ENCODE measurements at places on chromosomes 3 and 15.

GRCh38 chr3:171833789-171834460, 9.2 kb upstream of the TMEM212 start:
- no peak for DNase-seq

GRCh38 chr3:128488636-128488990, 4.4 kb downstream of the GATA2 start:
- no peak for DNase-seq

DNA sequence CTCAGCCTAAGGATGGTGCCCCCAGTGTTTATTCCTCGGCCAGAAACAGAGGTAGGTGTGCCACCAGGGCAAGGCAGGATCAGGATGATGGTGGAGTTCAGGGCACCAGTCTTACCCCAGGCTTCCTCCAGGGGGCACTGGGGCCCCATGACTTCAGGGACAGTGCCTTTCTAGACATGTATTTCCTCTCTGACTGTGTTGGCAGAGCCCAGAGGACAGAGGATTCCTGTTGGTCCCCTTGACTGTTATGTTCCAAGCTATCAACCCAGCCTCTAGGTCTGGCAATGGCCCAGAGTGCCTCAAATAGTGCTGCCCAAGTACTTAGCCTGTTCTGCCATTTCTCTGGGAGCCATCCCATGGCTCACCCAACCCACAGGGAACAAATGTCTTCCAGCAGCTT, 2.8 kb downstream of the HEMK1 start:
- DNase-seq: peak; percentile 72

DNA sequence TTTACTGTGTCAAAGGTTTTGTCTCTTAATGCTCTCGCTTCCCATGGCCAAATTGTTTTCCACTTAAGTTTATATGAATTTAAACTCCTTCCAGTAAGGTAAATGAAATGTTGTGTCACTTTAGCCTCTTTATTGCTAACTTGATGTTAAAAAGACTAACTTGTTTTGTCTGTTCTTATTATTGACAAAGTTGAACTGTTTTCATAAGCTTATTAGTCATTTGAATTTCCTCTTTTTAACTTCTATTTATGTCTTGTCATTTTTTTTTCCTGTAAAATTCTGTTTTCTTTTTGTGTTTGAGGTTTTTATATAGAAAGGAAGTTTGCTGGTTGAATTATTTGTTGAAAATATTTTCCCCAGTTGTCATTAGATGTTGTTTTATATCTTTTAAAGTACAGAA, 25.8 kb downstream of the FAM98B start:
- no peak for DNase-seq

DNA sequence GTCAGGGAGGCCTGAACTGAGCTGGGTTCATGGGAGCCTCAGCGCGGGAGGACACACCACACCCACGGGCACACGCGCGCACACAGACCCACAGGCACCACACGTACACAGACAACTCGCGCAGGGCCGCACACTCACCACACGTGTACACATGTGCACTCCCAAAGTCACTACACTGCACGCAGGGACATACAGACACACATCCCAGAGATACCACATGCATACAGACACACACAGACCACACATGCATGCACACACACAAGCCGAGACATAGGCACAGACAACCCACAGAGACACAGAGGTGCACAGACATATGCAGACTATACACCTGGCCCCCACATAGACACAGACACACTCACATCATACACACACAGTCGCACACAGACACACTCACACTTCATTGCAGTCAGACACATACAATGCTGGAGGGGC, 1.1 kb upstream of the MGLL start:
- no peak for DNase-seq

- no peak for DNase-seq
Observed at GRCh38 chr3:132004571-132004970, 30.2 kb downstream of the CPNE4 start.

DNA sequence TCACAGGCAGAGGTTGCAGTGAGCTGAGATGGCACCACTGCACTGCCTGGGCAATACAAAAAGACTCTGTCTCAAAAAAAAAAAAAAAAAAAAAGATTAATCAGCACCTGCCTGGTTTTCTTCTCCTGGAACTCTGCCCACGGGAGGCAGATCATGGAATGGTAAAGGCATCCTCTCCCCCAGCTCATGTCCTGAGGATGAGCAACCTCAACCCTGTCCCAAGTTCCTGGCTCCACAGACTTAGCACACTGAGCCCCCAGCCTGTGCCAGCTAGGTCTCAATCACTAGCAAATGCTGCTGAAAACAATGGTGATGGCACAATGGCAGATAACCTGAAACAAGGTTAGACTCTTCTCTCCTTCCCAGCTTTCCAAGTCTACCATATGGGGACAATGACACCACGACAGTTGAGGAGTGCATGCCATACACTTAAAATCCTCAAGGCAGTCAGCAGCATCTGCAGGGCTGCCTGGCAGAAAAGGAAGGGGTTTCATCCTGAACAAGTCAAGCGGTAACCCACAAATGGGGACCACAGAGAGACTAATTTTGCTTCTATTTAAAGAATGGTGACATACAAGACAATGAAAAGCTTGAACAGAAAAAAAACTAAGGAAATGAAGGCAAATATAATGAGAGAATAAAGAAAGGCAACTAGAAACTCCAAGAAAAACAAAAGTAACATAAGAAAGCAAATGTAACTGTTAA, 4.8 kb downstream of the CLN6 start:
- no peak for DNase-seq

DNA sequence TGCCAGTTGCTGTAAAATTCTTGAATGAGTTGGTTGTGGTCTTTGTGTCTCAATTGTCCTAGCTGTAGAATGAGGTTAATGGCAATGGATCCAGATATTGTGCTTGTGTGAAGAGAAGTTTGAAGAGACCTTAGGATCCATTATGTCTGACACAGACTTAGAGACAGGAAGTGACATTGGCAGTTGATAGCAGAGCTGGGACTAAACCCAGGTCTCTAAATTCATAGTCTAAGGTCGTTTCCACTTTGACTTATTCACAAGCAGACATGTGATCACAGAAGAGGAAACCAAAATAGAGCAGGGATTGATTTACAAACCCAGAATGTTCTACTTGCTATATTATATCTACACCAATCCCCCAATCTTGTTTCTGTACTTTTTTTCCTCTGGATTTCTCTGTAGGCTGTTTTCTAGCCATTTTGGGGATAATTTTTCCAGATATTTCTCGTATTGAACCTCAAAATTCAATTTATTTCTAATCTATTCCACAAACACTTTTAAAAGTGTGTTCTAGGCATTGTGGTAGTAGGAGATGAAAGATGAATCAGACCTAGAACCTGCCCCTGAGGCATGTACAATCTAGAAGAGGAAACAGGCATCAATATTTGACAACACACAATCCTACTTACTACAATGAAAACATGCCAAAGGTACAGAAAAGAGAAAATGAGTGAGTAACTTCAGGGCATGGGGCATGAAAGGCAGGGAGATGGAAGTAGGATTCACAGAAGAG, 123.3 kb downstream of the NFKBIZ start:
- DNase-seq: no peak

DNA sequence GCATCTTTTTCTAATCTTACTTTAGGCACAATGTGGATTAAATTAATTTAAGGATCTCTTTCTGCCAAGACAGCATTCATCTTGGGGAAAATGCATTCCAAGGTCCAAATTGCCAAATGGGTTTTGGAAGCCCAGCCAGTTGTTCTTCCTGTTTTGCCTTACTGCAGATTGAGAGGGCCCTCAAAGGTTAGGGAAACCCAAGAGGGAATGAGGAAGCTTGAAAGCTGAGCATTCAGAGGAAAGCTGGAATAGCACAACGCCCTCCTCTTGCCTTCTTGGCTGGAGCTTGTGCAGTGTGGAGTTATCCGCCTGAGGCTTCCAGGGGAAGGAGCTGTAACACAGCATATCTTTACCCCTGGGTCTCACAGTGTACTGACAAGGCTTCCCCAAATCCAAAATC, 18.2 kb upstream of the SACM1L start:
- DNase-seq: no peak

GRCh38 chr3:58334013-58334321, 1.3 kb downstream of the PXK start:
- DNase-seq: no peak

- DNase-seq: no peak
Observed at GRCh38 chr3:7536921-7537320, 676.0 kb downstream of the GRM7 start.

DNA sequence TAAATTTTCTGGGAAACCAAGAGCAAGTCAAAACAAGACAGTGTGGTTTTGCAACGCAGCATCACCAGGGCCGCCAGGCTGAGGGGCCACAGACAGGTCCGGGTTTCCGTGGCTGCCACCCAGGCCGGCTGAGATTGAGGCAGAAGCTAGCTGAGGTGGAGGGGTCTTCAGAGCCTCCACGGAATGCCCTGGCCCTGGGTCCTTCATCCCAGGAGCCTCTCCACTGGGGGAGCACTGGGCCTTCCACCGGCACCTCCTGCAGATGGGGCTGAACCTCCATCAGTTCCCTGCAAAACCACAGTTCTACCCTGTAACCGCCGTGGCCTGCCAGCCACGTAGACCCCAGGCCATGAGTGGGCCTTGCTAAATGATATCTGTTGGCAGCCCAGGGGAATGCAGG, 152.7 kb downstream of the CHSY1 start:
- no peak for DNase-seq

- DNase-seq: no peak
Observed at GRCh38 chr3:42853056-42853455, 22.6 kb downstream of the CYP8B1 start.

DNA sequence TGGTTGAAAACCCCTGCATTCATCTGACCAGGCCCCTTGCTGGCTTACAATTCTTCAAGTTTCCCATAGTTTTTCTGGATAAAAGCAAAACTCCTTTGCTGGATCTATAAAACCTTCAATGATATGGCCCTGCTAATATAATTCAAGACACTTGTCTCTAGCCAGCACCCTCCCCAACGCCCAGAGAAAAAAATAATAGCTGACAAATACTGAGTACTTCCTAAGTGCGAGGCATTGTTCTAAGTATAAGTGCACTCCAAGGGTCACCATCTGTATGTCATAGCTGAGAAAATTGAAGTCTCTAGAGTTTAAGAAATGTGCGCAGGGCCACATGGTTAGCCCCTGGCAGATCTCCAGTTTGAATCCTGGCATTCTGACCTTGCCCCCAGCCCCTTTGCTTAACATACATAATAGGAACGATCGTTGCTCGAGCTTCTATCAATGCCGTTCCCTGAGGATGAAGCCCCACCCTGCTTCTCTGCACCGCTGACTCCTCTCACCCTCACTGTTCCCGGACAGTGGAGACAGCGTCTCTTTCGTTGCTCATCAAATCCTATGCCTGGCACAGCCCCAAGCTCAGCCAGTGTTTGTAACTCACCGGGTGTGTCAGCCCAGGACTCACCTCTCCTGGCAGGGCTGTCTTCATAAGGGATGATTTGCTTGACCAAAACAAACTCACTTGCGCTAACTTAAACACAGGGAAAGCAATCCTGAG, 377.1 kb upstream of the PROK2 start:
- no peak for DNase-seq

- DNase-seq: no peak
Observed at GRCh38 chr3:155365178-155365783, 71.8 kb upstream of the STRIT1 start.

DNA sequence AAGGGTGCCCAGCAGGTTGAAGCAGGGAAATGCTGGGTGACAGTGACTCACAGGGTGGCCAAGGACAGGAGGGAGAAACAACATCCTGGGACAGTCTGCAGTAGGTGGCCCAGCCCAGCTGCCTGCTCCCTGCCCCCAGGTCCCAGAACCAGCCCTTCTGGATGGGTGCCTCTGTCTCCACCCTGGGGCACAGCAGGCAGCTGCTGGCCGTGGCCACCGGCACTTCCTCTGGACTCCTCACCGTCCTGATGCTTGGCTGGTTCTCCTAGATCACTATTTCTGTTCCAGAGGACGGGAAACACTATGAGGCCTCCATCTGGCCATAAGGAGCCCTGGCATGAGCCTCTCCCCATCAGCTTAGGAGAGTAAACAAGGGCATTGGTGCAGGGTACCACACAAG, 258.9 kb downstream of the XXYLT1 start:
- no peak for DNase-seq

DNA sequence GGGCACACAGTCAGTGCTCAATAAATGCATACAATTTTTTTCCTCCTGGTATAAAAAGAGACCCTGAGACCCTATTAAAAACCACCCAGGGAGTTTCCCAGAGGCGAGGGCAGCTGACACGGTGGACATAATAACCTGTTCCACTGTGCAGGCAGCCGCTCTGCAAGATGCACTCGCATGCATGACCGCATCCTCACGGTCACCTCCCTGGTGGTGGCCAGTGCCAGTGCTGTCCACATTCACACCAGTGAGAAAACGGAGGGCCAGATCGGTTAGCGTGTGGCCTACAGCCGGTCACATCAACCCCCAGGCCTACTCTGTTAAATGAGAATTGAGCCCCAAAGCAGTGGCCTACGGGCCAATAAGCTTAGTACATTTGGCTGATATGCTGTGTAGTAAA, 24.8 kb downstream of the SH3BP5 start:
- no peak for DNase-seq

- no peak for DNase-seq
Observed at GRCh38 chr3:38950581-38950980, 101.2 kb downstream of the SCN11A start.

GRCh38 chr3:16673530-16673929, 68.3 kb upstream of the DAZL start:
- no peak for DNase-seq

DNA sequence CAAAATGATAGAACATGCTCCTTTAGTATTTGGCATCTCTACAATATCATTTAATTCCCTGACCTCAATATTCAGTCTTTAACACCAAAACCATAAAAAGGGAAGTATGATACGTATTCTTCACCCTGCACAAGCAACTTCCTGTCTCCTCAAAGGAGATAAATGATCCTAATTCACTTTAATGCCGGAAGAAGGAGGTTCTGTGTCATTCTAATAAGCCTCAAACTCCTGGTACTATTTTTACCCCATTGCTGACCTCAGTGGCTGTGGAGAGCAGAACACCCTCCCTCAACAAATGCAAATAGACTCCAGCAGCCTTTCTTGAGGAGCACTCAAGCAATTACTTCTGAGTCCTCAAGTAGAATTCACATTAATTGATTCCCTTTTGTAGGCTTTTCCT, 173.3 kb downstream of the TMEM108 start:
- no peak for DNase-seq

DNA sequence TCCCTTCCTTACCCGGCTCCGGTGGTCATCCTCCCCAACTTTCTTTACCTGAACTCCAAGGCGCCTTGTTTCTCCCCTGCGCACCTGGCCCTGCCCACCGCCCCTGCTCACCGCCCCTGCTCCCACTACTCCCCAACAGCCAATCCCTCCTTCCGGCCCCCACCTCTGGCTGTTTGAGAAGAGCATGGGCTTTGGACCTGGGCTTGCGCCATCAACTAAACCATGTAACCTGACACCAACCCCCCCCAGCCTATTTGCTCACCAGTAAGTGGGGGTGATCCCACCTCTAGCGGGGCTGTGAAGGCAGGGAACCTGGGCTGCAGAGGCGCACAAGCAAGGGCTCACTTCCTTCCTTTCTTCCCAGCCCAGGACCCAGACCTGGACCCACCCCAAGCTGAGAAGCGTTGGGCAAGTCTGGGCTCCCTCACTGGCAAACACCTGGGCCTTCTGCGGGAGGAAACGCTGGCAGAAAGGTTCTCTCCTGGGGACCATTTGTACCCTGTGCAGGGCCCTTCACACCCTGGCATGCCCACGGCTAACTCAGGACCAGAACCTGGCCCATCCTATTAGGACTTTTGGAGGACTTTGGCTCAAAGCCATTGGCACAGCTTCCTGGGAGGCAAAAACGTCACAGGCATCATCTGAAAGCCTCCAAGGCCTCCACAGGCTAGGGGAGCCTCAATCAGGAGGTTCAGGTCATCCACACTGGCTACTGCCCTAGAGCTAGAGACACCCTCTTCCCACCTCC, at the start of gene PLXNB1:
PLXNB1 (minus strand) TSS at position 127 of the 748 bp plus-strand sequence. CDS start 5,475 bp downstream, outside the sequence.
- no peak for DNase-seq
